ENCODE measurements at places on chromosomes 7 and 10.

DNA sequence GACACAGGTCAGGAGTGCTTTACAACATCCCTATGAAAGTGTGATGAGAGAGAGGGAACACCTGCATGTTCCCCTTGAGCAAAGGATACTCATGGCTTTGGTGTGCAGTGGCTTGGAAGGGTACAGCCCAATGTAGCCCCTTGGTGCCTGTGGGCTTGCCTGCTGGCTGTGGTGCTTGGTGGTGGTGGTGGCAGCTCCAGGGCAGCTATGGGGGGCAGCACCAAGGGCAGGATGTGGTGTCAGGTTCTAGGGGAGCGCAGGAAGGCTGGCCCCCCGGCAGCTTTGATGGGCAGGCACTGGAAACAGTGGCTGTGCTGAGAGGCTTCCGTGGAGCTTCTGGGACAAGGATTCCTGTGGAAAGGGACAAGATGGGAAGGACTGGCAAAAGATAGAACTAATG, 464.0 kb upstream of the ZMIZ1 start:
- DNase-seq: no peak

GRCh38 chr7:74658178-74659004, 873 bp downstream of the GTF2I start:
- DNase-seq: peak; percentile 95

- no peak for DNase-seq
Measured at GRCh38 chr10:71221586-71222202, 9.3 kb downstream of the UNC5B start.

DNA sequence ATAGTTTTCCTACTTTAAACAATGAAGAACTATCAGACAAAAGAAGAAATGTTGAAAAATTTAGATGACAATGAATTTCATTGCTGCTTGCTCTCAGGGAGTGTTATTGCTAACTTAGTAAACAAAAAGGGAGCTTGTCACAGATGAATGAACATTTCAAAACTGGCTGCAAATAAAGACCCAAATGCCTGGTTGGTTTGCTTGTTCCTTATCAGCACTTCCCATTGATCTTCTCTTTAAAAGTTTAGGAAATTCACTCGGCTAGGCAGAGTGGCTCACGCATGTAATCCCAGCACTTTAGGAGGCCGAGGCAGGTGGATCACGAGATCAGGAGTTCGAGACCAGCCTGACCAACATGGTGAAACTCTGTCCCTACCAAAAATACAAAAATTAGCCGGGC, 167.2 kb downstream of the RAPGEF5 start:
- DNase-seq: no peak

DNA sequence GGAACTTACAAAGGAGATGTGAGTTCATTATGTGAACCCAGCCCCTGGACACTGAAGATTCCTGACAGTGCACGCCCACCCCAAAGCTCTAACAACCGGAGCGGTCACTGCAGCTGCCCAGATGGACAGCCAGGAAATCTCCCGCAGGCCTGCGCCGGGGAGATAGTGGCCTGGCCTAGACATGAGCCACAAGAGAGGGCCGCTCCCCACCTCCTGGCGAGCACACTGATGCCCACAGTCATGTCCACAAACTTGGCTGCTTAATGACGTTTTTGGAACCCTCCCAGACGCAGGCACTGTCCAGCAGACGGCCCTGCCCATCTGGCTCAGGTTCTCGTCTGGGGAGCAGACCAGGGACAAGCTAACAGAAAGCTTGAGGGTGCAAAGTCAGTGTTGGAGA, 34.2 kb downstream of the TCERG1L start:
- DNase-seq: no peak

DNA sequence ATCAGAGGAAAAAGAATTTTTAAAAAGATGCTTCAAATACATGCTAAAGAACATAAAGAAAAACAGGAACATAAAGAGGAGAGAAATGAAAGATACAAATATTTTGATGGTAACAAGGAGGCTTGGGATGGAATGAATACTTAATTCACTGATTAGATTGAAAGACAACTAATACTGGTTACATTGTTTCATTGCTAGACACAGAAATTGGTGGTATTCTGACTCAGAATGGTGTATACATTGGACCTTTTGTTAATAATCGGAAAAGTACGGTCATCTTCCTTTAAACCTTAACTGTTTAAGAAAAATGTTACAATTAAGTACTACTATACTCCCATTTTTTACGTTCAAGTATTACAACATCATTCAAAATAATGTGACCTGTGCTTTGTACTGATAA, 567.5 kb downstream of the PARD3 start:
- DNase-seq: no peak

DNA sequence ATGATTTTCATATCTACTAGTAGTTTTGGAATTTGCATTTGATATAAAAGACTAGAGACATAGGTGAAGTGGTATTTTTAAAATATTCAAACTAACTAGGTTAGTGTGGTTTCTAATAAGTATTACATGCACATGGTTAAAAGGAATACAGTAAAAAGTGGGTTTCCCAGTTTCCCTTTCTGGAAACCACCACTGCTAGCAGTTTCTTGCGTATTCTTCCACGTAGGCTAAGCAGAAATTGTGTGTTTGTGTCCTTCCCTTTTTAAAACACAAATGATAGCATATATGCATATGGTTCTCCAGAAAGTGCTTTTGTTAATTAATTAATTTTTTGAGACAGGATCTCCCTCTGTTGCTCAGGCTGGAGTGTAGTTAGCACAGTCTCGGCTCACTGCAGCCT, 15.4 kb downstream of the NRF1 start:
- no peak for DNase-seq

GRCh38 chr7:67762516-67762915, 765.9 kb downstream of the TYW1 start:
- no peak for DNase-seq

DNA sequence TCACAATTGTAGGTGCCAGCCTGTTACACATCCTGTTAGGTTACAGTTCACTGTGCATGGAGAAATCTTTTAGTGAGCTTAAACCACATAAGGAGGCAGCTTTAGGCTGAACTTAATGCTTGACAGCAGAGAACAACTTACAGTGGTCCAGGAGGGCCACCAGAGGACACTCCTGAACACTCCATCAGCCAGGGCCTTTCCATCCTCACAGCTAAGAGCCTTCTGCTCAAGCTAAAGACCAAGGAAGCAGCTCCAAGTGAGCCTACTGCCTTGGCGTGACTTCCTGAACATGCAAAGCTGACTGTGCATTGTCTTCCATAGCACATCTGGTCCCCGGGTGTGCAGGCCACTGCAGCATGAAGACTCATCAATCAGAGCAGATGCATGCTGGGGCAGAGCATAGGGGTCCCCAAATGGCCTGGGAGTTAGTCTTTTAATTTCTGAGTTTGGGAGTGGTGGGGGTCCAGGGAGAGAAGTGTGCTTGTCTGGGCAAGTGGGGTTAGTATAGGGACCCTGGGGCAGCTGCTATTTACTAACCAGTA, 105.0 kb downstream of the ZNF248 start:
- DNase-seq: peak; percentile 4

DNA sequence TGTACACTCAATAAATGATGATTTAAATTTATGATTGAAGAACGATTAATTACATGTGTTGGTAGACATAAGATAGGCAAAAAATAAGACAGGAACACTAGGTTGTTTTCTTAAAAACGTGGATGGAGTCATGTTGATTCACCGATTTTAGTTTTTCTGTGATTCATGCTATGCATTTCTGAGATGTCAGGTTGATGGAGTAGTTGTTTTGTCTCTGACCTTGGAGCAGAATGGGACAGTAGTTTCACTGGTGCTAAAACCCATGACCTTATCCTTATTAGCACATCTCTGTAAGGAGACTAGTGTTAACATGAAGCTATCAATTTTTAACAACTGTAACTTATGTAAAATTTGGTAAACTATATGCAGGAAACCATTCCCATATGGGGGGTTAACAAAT, 611.6 kb upstream of the FZD8 start:
- DNase-seq: no peak

DNA sequence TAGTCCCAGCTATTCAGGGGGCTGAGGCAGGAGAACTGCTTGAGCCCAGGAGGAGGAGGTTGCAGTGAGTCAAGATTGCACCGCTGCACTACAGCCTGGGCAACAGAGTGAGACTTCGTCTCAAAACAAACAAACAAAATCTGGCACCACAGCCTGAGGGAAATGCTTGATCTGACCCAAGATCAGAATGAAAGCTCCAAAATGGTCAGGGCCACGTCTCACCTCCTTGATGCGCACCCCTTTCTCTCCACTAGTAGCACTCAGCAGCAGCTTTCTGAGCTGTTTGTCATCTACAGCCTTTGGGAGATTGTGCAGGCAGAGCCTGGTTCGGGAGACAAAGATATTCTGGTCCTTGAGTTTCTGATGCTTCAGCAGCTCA, 22.7 kb downstream of the RBM28 start:
- DNase-seq: no peak

DNA sequence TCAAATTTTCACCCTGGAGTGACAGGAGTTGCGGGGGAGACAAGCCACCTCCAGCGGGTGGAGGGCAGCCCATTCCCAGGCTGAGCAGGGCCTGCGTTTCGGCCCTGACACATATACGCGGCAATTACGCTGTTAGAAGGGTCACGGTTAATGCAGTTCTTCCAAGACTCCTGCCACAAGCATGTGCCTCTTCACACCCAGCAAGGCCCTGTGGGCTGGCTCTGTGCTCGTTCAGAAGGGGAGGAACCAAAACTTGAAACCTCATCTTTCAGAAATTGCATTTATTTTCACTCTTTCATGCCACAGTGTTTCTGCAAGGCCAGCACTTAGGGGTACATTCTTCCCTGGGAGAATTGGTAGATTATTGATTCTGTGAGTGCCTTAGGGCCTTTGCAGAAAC, 24.7 kb downstream of the LRMDA start:
- DNase-seq: no peak
